ENCODE measurements at places on chromosomes 13 and 19. TPM values are rescaled to one million over a fixed set of nuclear protein-coding genes. Genes with fewer than 3 reads are reported as not detected.

ADAMTS10 gene
- polyA plus RNA-seq: 16.4 TPM

ZNF626 gene
- not detected for polyA plus RNA-seq

ZNF69 gene
- polyA plus RNA-seq: 6.3 TPM

SIAH3 gene
- polyA plus RNA-seq: not detected

KRTDAP gene
- 1.8 TPM for polyA plus RNA-seq

DNA sequence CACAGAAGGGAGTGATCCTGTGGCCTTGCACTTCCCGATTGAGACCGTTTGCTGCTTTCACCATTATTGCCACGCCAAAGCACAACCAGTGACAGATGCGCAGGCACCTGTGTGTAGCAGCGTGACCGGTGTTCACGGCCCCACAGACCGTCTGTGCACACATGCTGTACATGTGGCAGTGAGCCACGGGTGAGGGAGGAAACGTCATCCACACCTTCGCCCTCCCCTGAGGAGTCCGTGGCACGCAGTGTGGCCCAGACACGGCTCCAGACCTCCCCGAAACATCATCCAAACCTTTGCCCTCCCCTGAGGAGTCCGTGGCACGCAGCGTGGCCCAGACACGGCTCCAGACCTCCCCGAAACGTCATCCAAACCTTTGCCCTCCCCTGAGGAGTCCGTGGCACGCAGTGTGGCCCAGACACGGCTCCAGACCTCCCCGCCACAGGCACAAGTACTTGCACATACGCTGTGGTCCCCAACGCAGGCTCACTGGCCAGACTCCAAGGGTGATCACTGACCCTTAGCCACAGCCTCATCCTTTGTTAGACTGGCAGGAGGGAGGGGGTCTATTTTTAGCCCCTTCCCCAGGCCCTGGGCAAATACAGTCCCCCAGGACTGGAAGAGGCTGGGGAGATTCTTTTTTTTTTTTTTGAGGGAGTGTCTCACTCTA is 7.9 kb upstream of the SHC2 start:
- DNase-seq: no peak

DNA sequence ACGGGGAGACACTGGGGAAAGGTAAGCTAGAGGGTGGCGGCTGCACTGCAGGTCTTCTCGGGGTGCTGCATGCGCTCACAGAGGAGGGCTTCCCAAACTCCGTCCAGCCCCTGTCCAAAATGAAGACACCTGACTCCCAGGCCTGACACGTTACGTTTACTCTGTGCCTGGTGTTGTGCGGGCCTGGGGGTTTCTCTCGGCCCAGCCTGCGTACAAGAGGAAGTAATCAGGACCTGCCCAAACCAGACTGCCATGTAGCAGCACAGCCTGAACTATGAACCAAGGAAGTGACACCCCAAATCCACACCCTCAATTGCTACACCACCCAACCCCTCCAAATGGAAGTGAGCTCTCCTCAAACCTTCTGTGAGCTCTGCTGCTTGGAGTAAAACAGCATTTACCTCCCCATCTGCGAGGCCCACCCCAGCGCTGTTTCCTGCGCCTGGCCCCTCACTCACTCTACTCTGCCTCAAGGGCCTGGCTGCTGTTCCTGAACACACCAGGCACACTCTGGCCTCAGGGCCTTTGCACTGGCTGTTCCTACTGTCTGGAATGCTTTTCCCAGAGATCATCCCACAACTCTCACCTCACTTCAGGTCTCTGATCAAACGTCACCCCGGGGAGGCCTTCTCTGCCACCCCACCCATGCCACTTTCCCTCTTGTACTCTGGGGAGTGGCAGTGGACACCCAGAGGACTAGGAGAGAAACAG is 3.0 kb downstream of the HSPBP1 start:
- no peak for DNase-seq

DNA sequence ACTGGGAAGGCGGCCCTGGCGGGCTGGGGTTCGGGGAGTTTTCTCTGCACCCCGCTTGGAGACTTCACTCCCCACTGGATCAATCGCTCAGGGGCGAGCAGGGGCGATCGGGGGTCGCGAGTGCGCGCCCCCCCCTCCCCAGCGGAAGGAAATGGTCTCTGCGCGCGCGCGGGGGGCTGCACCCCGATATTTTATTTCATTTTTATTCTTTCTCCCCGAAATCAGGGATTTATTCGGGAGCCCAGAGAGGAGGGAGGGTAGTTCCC is 421 bp downstream of the ARID3A start:
- DNase-seq: no peak

GRCh38 chr19:31533114-31533513 is 183.9 kb upstream of the TSHZ3 start:
- DNase-seq: no peak

DNA sequence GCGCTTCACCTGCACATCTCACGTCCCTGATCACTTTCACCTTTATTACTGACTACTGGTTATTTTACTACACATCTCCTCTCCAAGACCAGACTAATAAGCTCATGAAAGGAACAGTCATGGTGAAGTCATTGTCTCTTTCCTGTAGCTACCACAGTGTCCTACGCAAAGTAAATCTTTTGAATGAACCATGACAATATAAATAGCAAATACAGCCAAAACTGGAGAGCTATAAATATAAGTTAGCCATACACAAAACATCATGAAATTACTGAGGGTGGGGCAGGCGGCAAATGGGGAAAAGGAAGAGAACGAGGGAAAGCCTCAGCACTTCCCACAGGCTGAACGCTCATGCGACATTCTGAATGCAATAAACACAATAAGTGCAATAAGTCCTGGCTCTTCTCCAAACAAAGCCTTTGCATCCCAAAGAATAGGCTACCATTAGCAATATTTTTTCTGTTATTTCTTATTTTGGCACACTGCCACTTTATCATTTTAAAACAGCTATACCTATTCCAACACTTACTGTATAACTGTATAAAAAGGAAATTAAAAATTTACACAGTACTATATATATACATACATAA is 62.5 kb downstream of the TUBGCP3 start:
- no peak for DNase-seq

GRCh38 chr13:52345631-52346251 is 60.2 kb downstream of the THSD1 start:
- DNase-seq: no peak

DNA sequence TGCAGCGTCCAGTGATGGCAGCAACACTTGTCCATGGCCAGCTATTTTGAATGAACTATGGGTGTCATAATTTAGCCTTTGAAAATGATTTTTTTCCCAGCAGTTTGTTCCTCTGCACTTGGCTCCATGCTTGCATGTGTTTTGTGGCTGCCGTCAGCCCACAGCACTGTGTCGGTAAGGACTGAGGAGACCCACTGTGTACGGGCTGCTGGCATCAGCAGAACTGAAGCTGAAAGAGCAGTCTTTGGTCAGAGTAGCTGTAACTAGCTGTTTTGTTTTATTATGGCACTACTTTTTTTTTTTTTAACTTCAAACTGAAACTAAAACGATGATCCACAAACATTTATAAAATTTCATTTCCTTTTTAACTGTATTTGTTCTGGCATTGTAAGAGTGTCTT is 50.3 kb upstream of the TEX29 start:
- no peak for DNase-seq

GRCh38 chr13:40026174-40026585 is 370.7 kb downstream of the COG6 start:
- no peak for DNase-seq

DNA sequence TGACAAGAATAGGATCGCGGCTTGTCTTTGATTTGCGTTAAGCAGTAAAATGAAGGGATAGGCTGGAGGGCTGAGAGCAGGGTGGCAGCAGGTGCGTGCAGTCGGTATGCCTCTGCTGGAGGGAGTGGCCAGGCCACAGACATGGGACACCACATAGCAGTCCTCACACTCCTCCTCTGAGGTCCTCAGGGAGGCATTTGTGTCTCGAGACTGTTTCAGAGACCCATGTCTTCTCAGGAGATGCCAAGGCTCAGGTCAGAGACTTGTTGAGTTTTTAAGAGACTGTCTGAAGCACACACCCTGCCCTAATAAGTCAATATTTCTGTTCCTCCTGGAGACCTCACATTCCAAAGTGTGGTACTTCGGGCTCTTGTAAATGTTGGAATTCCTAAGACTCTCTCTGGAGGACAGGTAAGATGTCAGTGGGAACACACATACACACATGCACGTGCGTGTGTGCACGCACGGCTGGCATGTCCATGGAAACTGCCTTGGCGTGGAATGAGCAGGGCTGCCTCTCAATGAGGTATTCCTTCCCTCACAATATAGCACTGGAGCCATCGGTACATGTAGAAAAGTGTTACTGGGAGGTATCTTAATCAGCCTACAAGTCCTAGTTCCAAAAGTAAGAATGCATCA is 46.4 kb downstream of the COL4A2 start:
- no peak for DNase-seq

- DNase-seq: no peak
Measured at GRCh38 chr19:33408538-33409434, 35.3 kb downstream of the CEBPG start.

DNA sequence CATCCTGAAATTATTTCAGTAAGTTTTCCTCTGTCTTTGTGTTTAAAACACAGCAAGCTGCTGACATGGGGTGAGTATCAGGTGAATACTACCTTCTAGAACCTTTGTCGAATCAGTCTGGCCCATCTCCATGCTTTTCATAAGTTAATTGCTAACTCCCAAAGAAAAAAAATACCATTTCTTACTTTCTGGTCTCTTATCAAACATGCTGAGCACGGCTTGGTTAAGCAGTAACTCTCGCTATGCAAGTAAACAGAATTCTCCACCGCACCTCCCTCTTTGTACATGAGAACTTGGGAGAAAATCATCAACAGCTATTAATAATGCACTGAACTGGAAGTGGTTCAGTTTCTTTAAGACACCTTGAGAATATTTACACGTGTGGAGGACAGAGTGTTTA is 88.6 kb downstream of the FGF9 start:
- DNase-seq: no peak

DNA sequence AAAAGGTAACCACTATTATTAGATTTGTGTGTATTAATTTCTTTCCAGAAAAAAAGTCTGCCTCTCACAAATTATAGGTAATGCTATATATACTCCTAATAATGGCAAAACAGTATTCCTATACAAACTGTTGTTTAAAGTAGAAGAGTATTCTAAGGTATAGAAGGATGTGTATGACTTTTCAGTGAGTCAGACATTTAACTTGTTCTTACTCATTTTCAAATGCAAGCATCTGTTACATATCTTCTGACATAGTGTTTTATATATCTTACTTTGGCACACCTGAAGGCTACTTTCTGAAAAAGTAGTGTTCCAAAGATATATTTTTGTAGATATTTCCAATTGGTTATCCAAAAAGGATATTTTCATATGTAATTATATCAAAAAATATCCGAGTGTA is 3.5 kb upstream of the SLITRK5 start:
- DNase-seq: no peak

DNA sequence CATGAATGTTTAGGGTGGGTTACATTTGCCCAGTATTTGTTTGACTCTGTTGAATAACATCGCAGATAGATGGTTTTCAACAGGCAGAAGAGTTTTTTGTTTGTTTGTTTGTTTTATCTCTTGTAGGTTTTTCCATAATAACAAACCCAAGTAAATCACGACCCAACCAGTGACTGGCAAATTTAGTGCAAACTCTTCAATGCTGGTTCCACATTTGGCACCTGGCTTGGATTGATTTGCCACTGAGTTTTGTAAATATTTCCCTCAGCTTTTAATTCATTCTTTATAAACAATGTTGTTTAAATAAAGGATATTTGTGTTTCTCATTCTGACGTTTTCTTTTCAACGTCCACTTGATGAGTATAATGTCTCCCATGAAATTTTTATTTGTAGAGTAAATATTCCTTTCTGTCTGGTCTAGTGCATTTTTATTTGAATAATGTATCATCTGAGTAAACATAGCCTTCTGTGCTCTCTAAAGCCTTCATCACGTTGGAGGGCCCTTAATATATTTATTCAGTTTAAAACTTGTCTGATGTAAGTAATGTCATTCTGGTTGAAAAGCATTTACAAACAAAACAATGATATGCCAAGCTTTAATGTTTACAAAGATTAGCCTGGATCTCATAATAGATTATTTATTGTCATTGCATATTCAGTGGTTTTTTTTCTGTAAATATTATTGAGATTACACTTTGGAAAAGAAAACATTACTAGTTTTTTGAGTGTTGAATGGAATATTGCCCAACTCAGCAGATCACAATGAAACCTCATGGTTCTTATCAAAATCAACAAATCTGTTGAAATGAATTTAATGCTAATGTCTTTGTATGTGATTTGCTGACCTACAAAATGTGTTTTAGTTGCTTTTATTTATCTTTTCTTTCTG is 90.4 kb upstream of the PEG3 start:
- no peak for DNase-seq

DNA sequence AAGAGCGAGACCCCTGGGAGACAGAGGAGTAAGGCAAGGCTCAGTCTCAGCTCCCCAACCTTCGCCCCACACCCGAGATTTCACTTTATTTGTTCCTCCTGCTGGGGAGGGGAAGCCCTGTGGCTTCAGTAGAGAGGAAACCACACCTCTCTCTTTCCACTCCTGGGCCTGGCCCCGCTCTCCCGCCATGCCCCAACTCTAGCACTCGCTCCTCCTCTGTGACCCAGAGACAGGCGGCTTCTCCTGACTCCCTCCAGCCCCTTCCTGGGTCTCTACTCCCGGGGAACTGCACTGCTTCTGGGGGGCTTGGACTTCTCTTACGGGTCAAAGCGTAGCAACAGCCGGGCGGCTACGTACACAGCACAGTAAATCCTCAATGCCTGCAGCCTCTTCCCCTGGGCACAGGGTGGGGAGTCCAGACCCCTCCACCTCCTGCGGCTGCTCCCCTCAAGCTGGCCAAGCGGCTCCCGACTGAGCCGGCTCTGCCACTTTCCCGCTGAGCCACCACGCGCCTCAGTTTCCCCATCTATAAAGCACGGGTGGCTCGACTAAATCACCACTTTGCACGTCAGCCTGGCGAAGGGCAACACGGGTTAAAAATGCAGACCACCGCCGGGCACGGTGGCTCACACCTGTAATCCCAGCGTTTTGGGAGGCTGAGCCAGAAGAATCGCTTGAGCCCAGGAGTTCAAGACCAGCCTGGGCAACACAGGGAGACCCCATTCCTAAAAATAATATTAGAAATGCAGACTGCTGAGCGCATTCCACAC is 1.4 kb downstream of the RNF126 start:
- no peak for DNase-seq

- no peak for DNase-seq
Measured at GRCh38 chr19:11238781-11239376, 540 bp upstream of the ANGPTL8 start.

DNA sequence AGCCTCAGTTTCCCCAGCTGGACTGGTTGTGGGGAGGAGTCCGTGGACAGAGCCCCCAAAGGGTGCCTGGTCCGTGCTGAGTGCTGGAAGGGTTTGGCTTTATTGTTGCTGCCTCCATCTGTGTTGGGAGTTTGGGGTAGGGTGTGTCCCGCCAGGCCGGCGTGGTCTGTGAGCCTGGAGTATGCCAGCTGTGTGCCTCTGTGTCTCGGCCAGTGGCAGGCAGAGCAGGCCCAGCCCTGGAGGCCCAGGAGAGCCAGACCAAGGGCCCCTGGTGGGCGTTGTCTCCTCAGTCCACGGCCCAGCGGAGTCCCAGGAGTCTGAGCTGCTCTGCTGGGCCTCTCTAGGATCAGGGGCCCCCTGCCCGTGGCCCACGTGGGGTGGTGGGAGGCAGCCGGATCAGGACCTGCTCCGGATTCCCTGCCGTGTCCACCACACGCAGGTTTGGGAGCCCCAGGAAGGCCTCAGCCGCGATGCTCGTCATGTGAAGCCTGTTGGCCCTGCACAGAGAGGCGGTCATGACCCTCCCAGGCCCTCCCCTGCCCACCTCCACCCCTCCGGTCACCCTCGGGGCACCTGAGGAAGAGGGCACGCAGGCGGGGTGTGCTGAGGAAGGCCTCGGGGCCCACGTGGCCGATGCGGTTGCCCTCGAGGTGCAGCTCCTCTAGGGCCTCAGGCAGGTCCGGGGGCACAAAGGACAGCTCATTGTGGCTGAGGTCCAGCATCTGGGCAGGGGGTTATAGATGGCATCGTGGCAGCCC is 6.6 kb downstream of the PODNL1 start:
- no peak for DNase-seq

- DNase-seq: no peak
Measured at GRCh38 chr19:10102787-10103236, 334 bp upstream of the ANGPTL6 start.

All from muscle of arm (tissue), 14 donors.